ENCODE measurements at places on chromosomes 2 and 18.
A peak's percentile ranks its signal among the peaks of the same experiment; 100 is the strongest.

DNA sequence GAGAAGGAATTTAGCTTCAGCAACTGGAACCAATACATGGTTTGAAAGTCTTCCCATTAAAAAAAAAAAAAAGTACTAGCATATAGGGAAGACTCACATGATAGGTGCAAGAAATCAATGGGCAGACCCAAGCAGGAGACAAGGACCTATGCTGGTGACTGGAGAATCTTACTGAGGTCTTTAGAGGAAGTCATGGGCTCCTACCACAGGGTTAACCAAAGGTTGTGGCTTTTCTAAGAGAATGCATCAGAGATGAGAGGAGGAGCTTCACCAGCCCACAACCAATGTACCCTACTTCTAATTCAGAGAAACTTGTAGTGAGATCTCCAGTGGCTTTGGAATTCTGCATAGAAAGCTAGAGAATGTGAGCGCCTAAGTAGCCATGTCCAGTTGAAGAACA is 207.4 kb downstream of the NCKAP5 start:
- DNase-seq = no peak

GRCh38 chr2:15812187-15812780 is 128.1 kb upstream of the MYCN start:
- DNase-seq = no peak

DNA sequence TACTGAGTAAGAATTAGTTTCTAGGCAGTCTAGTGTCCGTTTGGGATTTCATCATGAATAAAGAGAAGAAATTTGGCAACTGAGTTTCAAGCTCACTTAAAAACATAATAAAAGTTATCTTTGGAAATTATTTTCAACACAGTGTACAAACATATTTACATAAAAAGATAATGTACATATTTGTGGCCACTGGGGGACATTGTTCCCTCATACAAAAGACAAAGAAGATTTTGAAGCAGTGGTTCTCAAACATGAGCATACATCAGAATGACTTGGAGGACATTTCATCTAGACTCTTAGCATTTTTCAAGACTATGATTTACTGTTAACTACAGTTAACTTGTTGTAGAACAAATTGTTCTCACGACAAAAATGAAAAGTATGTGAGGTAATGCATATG is 15.7 kb upstream of the TTC21B start:
- no peak for DNase-seq

DNA sequence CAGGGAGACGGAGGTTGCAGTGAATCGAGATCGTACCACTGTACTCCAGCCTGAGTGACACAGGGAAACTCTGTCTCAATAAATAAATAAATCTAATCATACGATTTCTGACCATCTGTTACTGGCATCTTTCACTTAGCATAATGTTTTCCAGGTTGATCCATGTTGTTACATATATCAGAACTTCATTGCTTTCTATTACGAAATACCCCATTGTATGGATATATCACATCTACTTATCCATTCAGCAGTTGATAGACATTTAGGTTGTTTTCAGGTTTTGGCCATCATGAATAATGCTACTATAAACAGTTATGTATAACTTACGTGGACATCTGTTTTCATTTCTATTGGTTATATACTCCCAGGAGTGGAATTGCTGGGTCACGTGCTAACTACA is 303.9 kb downstream of the PAX3 start:
- DNase-seq = no peak

DNA sequence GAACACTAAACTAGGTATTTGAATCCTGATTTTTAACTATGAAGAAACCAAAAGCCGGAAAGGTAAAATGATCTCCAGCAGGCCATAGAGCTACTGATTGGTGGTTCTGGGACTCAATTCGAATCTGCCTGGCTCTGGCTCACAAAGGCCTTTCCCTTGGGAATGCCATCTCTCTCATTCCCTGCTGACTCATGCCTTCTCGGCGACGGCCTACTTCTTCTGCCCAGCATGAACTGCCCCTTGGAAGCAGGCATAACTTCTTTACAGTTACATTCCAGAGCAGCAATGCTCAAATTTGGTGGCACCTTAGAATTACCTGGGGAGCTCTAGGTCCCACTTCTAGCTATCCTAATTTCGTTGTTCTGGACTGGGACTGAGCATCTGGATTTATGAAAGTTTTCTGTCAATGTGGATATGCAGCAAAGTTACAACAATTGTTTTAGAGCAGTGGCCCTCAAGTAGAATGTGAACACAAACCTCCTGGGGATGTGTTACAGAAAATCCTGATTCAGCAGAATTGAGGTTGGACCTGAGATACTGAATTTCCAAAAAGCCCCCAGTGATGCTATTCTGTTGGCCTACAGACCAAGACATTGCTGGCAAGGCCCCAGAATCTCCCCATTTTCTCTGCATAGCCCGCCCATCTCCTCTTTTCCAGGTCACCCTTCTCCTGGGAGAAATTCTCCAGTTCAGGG is 261.1 kb downstream of the CNTNAP5 start:
- peak; percentile 39 for DNase-seq

GRCh38 chr2:210562502-210563080 is 6.2 kb downstream of the CPS1 start:
- no peak for DNase-seq
